ENCODE measurements at places on chromosomes 2 and 18.

DNA sequence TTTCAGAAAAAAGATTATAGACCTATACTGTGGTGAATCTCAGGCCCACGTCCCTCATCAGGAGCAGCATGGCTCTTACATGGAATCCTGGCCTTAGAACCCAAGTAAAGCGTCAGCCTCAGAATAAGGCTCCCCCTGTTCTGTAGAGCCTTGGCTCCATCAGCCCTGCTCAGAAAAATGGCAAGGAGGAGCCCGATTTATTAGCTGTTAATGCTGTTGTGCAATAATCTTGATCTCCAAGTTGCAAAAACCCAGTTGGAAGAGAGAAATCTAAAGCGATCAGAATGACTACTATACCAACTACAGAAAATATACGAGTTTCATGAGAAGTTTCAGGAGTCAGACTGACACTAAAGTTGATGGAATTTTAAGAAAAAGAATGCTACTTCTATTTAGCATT is 35.6 kb upstream of the CTAGE1 start:
- DNase-seq, result no peak

GRCh38 chr2:157761520-157761919 is 114.6 kb downstream of the ACVR1 start:
- DNase-seq, result no peak

DNA sequence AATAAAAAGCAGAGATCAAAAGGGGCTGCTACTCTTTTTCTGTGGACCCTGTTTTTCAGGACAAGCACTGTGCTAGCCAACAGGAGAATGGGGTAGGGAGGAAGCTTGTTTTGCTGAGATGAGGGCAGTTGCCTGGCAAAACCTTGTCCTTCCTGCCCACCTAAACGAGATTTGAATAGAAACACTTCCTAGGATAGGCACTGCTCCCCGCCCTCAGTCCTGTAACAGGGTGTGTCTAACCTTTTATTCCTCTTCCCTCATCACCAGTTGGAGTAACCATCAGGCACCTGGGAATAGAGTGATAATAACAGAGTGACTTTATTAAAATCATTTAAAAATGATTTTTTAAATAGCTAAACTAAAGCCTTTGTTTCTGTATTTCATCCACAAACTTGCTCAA is 368.8 kb downstream of the LNPK start:
- no peak for DNase-seq

- DNase-seq, result no peak
Observed at GRCh38 chr2:30708491-30709290, 98.6 kb downstream of the CAPN13 start.

DNA sequence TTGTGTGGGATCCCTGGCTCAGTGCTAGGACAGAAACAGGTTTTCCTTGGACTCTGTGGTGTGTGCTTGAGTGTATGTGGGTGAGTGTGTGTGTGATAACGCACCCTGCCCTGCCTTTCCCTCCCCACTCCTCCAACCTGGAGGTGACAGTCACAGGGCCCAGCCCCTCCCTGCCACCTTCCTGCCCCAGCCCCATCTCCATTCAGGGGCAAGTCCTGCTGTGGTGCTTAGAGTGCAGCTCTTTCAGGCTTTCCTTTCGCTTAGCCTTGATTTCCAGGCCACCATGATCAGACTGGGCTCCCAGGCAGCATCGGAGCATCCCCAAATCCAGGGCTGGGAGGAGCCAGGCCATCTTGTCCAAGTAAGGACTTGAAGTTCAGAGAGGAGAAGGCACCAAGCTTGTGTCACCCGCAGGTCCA is 185.2 kb downstream of the ZFP36L2 start:
- DNase-seq, result no peak

Measured in CMK (cell line).